ENCODE measurements at places on chromosomes 16 and 17. TPM values are rescaled to one million over a fixed set of nuclear protein-coding genes. Genes with fewer than 3 reads are reported as not detected.
A peak's percentile ranks its signal among the peaks of the same experiment; 100 is the strongest.

Gene TEX14
- 0.48 TPM for total RNA-seq

DNA sequence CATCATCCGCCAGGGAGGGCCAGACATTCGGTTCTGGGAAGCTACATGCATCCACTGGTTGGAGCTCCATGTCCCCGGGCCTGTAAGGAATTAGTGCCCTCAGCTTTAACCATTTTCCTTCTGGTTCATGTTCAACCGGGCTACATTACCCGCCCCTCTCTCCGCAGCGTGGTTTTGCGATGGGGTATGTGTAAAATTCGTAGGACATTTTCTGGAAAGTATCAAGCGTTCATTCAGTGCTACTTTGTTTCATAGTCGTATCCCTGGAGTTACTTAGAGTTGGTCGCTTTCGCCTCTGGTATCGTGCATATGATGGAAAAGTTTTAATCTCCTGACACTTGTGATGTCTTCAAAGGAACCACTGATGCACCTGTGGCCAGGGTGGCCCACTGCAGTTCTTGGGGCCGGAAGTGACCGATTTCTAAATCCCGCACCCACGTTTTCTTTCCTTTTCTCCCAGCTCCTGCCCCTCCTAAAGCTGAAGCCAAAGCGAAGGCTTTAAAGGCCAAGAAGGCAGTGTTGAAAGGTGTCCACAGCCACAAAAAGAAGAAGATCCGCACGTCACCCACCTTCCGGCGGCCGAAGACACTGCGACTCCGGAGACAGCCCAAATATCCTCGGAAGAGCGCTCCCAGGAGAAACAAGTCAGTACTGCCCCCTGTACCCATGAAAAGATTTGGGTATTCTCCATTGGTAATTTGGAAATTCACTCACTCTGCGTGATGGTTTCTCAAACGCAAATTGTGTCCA, 637 bp downstream of the RPL23A start:
- no peak for DNase-seq

DNA sequence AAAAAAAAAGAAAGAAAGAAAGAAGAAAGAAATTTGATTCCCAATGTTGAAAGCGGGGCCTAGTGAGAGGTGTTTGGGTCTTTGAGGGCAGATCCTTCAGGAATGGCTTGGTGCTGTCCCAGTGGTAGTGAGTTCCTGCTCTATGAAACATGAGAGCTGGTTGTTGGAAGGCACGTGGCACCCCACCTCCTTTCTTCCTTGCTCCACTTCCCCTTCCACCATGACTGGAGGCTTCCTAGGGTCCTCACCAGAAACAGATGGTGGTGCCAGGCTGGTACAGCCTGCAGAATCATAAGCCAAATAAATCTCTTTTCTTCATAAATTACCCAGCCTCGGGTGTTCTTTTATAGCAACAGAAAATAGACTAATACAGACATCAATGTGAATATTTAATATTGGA, 147.3 kb upstream of the KCNJ18 start:
- no peak for DNase-seq

Gene KRTAP4-5
- not detected for total RNA-seq

Gene MT1H
- total RNA-seq: not detected

DNA sequence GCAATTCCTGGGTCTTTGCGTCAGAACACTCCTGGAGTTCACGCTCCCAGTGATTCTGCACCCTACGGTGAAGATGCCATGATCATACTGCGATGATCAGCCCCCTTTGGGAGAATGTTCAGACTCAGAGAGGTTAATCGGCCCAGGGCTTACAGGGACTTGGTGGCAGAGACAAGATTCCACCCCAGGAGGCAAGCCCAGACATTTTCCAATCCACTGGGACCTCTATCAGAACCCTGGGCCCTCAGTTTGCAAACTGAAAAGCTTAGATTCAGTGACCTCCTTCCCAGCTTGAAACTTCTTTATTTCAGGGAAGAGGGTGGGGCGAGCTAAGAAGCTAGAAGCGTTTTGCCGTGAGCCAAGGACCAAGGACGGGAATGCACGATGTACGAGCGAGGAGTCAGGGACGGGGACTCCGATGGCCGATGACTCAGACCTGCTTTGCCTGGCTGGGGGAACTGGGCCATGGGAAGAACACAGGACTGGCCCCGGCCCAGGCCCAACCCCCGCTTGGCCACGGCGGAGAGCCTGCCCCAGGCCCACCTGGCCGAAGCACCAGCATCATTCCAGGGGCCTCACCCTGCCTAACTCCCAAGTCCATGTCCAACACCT, 34.7 kb downstream of the SOCS3 start:
- no peak for DNase-seq

GRCh38 chr16:77977339-77977738, 45.0 kb upstream of the CLEC3A start:
- DNase-seq: no peak

DNA sequence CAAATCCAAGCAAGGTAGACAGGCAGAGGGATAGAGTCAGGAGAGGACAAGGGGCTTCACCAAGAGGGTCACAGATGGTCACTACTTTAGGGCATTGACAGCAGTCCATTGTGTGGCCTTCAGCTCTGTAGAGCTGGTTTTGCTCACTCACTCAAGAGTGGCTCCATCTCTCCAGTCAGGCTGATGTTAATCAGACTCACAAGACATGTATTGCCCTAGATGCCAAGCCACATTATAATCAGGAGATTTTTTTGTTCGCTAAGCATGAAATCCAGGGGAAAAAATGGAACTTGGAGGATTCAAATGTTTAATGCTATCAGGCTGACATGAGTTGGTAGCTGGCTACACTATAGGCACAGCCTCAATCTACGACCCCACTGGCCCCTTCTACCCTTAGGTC, 32.5 kb downstream of the CD300LF start:
- DNase-seq: no peak

Gene RASL10B
- total RNA-seq: 31.7 TPM

DNA sequence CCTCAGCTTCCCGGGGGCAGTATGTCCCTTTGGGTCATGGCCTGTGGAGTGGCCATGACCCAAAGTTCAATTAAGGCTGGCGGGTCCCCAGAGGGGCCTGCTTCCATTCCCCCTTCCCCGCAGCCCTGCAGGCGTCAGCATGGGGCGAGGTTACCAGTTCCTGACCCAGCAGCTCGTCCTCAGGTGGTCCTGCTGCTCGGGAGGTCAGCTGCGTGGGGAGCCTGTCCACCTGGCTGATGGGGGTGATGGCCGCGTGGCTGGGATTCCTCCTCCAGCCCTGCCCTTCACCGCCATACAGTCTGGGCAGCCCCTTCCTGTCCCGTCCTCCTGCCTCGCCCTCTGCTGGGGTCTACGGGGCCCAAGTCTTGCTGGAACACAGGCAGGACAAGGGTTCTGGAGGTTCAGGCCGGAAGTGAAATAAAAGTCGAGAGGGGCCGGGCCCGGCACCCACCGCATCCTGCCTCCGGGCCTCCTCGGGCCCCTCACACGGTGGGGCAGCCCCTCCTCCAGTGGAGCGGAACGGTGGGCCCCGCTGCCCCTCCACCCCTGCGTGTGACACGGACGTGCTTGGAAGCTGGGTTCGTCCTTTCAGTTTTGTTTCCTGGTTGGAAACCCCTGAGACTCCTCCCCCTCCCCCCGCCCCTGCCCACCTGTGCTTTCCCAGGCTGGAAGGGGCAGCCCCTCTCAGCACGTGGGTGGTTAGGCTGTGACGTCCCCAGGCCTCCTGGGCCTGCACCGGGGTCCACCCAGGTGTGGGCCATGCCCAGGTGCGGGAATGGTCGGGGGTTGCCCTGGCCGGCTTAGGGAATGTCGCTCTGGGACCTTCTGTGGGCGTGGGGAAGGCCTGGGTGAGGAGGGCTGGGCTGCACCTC, 6.8 kb downstream of the UBALD2 start:
- no peak for DNase-seq

DNA sequence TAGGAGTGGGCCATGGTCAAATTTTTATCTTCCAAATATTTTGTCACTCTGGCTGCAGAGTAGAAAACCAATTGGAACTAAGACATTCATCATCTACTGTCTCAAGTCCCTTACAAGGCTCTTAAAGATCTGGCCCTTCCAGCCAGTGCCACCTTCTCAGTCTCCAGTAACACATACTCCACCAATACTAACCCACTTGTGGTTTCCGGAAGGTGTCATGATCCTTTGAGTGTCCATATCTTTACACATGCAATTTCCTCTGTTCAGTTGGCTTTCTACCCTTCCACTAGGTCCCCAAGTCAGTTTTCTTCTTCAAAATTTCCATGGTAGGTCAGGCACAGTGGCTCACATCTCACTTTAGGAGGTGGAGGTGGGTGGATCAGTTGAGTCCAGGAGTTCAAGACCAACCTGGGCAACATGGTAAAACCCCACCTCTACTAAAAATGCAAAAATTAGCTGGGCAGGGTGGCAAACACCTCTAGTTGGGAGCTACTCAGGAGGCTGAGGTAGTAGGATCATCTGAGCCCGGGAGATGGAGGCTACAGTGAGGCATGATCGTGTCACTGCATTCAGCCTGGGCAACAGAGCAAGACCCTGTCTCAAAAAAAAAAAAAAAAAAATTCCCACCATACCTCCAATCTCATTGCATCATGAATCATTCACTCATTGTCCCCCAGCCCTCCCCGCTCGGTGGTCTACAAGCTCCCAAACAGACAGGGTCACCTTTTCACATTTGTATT, 6.0 kb upstream of the GRB2 start:
- DNase-seq: no peak

- peak; percentile 29 for DNase-seq
Measured at GRCh38 chr17:61321344-61321743, 78.3 kb upstream of the TBX2 start.

Gene WFIKKN2
- 0.07 TPM for total RNA-seq

- no peak for DNase-seq
Measured at GRCh38 chr16:87243478-87243877, 73.7 kb downstream of the C16orf95 start.

Gene CCL17
- not detected for total RNA-seq

DNA sequence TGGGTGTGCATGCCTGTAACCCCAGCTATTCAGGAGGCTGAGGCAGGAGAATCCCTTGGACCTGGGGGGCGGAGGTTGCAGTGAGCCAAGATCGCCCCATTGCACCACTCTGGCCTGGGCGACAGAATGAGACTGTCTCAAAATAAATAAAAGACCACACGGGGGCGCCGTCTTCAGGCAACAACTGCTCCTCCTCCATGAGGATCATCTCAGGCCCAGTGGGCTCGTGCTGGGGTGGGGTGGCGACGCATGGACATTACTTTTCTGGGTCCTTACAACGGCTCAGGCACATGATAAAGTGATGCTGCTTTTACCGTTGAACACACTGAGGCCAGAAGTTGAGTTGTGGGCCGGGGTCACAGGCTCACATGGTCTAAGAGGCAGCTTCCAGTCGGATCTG, 56.2 kb downstream of the PRMT7 start:
- peak; percentile 61 for DNase-seq

- DNase-seq: no peak
Measured at GRCh38 chr17:797236-797840, 15.2 kb downstream of the MRM3 start.

Gene KRT33A
- total RNA-seq: not detected

DNA sequence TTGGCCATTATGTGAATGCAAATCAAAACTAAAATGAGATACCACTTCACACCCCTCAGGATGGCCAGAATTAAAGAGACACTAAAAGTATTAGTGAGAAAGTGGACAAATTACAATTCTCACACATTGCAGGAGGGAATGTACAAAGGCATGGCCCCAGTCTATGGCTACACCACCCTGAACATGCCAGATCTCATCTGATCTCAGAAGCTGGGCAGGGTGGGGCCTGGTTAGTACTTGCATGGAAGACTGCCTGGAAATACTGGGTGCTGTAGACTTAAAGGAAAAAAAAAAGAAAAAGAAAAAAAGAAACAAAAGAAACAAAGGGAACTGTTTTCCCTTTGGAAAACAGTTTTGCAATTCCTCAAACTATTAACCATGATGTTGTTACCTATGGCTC, 97.0 kb upstream of the RBL2 start:
- no peak for DNase-seq

Gene TEX19
- 0.23 TPM for total RNA-seq

Gene FSCN2
- total RNA-seq: 0.43 TPM

- DNase-seq: no peak
Measured at GRCh38 chr16:16973707-16974591, 496.8 kb downstream of the XYLT1 start.

Gene MYH13
- total RNA-seq: not detected

Gene KRTAP9-8
- not detected for total RNA-seq

DNA sequence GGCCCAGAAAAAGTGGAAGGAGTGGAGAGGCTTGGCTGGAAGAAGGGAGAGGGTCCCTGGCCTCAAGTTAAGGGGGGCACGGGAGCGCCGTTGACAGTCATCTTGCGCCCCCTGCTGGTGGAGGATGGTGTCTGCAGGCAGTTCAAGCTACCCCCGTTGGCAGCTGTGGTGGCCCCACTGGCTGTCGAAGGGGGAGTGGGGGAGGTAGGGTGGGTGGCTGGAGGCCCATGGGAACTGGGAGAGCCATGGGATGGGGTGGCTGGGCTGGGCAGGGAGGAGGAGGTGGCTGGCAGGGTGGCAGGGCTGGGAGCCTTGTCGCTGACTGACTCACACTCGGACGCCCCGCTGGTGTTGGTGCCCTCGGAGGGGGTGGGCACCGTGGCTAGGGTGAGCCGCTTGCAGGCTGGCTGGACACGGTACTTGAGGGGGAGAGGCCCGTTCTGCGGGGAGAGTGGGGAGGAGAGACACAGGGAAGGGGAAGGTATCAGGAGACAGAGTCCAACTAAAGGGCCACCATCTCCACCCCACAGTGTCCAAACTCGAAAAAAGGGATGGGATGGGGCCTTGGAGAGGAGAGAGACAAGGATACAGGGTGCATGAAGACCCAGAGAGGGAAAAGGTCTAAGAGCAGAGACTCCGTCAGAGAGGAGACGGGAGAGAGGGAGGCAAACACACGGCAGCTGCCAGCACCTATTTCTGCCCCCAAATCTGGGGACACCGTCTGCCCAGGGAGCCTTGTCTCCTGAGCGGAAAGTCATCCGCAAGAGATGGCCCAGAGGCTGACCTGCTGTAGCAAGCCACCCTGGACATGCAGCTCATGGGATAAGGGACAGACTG, 5.2 kb downstream of the CISD3 start:
- peak; percentile 85 for DNase-seq

DNA sequence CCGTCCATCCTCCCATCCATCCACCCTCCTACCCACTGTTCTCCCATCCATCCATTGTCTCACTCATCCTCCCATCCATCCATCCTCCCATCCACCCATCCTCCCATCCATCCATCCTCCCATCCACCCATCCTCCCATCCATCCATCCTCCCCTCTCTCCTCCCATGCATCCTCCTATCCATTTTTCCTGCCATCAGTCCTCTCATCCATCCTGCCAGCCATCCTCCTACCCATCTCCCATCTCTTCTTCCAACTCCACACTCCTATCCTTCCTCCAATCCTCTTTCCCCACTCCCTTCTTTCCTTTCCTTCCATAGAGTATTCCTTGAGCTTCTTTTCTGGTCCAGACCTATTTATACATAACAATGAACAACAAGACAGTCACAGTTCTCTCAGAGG, 12.1 kb downstream of the DRC7 start:
- no peak for DNase-seq

Gene LGALS9B
- total RNA-seq: not detected

DNA sequence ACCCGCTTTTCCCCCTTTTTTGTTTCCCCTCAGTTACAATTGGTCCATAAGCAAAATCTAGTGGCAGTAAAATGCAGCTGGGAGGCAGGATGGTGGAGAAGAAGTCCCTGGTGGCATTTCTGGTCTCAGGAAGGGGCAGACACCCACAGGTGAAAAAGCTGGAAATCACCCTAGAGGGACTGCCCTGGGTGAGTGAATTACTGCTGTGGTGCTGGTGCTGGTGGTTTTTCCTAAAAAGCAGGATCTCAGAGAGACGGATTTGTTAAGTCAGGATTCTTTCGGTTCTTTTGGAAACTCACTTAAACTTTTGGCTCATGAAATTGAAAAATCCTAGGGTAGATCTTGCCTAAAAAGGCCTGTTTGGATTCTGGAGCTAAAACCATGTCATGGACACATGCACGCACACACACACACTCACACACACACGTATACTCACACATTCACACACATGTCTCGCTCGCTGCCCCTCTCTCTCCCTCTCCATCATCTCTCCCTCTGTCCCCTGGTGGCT, 65.8 kb downstream of the NKD1 start:
- no peak for DNase-seq

Gene KRT20
- total RNA-seq: not detected

Measured in neural crest cell (in vitro differentiated cells).